ENCODE measurements at places on chromosomes 5 and 9.

DNA sequence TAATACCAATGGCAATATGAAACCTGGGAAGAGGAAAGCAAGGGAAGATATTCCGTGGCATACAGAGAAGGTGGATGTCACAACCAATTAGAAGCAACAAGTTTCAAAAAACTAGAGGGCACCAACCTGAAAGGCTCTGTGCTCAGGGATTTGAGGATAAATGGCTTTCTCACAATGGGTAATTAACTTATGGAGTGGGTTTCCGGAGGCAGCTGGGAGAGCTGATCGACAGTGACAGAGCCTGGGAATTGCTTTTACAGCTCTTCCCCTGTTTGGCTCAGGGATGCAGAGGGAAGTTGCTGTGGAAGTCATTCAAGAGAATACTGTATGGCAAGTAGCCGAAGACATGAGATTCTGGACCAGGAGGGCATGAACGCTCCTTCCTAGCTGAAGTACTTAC is 237.0 kb downstream of the KIF4B start:
- no peak for DNase-seq

- no peak for DNase-seq
These were observed 65.7 kb upstream of the IL6ST start for GRCh38 chr5:56060276-56061110.

- no peak for DNase-seq
These were observed 94.3 kb downstream of the WDR41 start for GRCh38 chr5:77397686-77398292.

GRCh38 chr5:163190283-163190682 is 247.1 kb upstream of the CCNG1 start:
- DNase-seq, result no peak

DNA sequence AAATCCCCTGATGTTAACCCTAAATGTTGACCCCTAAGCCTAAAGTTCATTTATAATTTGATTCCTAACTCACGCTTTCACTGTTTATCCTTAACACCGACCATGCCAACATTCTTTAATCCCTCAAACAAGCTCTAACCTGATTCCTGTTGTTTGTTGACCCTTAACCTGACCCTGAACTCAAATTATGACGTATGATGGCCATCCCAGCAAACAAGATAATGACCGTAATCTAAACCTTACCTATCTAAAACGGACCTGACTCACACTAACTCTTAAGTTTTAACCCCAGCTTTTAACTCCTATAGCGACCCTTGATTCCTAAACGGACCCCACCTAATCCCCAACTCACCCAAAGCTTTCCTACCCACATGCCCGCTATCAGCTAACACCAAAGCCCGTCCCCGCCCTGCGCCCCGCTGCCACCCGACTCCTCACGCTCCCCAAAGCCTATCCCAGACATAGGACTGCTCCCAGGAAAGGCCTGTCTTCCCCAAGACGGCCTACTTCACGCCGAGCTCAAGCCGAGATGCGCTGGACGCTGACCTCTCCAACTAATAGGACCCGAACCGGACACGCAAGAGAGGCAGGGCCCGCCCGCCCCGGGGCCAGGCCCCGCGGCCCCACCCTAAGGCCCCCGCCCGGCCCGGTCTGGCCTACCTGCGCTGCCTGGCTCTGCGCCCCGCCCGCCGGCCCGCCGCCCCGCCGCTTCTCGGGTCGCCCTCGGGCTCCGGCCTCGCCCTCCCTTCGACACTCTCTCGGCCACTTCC is 395 bp downstream of the TLN1 start:
- no peak for DNase-seq

- DNase-seq, result peak; percentile 29
These were observed 527 bp downstream of the MEF2C start for GRCh38 chr5:88882276-88883038.

GRCh38 chr9:21831841-21832509 is 29.5 kb downstream of the MTAP start:
- DNase-seq, result peak; percentile 90

DNA sequence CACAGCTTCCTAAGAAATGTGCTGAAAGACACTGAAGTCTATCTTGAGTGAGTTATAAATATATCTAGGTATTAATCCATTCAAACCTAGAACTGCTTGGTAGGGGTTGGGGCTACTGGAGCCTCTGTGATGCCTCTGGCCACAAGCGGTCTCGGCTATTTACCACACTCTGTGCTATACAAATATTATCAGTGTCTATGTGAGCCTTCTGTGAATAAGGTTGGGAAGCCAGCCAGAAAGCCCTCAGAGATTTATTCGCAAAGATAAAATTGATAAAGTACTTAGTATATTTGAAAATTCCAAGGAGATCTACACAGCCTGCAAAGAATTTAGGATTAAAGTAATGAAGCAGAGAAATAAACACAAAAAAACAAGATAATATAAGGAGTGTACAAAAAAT is 41.4 kb downstream of the LIFR start:
- no peak for DNase-seq

- DNase-seq, result no peak
These were observed 16.2 kb downstream of the DIAPH1 start for GRCh38 chr5:141602606-141603005.

DNA sequence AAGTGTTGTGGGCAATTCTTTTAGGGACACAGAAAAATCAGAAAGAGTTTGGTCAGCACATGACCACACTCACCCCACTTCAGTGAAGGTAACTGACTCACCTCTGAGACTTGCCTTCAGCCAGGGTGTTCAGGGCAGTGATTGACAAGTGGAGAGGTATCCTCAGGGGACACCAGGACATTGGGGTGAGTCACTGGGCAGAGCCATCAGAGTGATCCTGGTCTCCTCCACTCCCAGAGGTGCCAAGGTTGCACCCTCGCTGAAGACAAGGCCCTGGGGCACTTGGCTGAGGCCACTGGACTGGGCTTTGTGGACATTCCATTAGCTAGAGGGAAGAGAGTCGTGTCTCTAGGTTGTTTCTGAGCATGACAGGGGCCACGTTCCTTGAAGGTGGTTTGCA is 113.4 kb downstream of the GADD45G start:
- no peak for DNase-seq

DNA sequence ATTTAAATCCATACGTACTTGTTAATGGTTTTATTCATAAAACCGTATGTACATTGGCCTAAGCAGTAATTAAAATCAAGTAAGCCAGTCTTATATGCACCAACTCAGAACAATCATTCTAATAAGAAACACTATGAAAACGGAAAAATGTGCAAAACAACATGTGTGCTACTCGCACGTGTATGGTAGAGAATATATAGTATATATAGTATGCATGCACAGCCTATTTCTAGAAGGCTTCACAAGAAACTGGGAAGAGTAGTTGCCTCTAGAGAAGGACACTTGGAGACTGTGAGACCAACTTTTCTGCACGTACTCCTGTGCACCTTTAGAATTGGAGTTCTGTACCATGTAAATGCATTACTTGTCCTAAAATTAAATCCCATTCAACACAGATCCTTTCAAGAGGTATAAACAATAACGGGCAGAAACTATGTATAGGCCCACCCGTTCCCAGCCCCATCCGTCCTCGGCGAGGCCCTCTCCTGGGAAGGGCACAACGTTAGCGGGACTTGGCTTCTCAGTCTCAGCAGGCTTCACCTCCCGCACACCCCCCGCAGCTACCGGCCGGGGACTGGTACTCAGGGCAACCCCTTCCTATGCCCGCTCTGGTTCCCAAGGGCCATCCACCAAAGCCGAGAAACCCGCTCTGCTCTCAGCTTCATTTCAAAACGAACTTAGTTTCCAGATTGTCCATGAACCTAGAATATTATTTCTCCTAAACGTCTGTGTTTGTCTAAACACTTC is 2.0 kb downstream of the CDC14B start:
- no peak for DNase-seq

- no peak for DNase-seq
These were observed 142.4 kb downstream of the NMUR2 start for GRCh38 chr5:152262667-152263066.

- DNase-seq, result peak; percentile 92
These were observed 1.1 kb downstream of the HRCT1 start for GRCh38 chr9:35906923-35907699.

GRCh38 chr5:17219469-17219868 is 2.0 kb downstream of the BASP1 start:
- DNase-seq, result no peak

DNA sequence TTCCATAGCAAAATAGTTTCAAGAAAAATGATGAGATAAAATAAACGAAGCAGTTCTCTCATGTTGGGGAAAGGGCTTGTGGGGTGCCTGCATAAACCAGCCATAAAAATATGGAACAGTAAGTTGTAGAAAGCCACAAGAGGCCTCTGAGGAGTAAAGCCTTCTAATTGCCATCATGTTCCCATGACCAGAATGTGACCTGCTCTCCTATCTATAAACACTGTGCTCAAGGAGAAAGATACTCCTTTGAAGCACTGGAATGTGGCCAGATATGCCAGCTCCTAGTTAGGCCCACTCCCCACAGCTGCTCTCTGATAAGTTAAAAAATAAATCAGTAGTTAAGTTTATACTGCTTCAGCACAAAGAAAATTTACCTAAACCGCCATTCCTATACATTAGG is 65.8 kb downstream of the SETX start:
- DNase-seq, result no peak

DNA sequence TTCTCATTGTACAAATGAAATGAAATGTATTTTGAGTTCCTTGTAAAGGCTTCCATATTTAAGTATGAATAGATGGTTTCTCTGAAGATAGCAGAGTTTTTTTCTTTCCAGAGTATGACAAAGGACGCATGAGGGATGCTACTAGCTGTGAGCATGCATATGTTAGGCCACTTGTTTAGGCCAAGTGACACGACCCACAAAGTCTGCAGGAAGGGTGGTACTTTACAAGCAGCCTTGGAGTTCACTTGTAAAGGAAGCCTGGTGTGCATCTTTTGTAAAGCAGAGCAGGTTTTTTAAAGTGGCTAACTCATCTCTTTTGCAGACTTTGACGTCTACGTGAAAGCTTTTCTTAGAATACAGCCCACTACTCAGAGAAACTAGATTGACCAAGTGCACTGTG is 300.4 kb upstream of the RFX3 start:
- no peak for DNase-seq

DNA sequence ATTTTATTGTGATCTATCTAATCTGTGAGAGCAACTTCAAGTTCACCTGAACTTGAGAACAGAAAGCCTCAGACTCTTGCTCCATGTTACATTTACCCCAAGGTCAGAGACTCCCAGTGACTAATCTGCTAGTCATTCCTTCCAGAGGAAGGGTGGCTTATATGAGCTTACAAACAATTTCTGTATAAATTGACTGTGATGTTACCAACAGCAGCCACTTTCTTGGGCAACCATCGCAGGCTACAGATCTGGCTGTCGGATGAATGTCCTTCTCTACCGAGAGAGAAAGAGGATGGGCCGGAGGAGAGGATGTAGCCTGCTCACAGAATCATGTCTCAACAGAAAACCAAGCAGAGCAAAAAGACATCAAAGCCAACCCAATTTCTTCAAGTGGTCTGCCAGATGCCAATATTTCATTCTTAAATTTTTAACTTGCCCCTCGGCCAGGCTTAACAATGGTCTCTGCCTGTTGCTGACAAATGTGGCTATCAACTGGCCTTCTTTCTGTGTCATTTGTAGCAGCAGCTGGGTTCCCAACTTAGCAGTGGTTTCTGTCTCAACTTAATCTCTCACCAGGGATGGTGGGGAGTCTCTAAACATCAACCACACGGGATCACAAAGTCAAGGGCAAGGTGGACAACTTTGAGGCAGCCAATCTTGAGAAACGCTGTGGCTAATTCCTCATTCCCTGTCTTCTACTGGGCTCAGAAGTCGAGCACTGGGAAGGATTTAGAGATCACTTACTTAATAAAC is 81.3 kb downstream of the RAPGEF1 start:
- DNase-seq, result peak; percentile 90

DNA sequence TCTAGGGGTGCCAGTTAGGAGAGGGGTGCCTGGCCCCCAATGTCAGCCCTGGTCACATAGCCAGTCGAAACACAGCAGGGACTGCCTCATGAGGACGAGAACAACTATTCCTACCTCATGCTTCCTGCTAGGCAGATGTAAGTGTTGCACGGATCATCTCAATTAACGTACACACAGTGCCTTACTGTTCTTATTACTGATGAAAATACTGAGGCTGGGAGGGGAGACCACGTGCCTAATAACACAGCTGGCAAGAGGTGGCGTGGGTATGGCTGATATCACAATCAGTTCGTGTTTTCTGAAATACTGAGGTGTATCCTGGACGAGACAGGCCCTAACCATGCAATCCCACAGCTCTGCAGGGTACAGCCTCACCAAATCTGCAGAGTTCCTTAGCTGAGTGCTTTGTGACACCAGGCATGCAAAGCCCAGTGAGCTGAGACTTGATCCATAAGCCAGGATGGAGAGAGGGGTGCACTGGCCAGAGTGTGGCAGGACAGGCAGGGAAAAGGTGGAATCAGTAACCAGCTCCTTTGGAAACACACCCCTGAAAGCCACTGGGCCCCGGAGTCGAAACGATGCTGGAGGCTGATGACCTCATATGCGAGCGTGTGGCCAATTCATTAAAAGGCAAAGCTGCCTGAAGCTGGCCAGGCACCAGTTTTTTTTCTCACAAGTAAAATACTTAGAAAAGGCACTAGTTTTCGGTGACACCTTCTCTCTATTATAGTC is 63.9 kb downstream of the PRRT1B start:
- DNase-seq, result peak; percentile 48

GRCh38 chr5:180647941-180648500 is 1.4 kb downstream of the FLT4 start:
- no peak for DNase-seq

GRCh38 chr9:89039104-89039465 is 47.8 kb downstream of the S1PR3 start:
- no peak for DNase-seq

GRCh38 chr5:366541-367357 is 45.2 kb downstream of the AHRR start:
- DNase-seq, result no peak

DNA sequence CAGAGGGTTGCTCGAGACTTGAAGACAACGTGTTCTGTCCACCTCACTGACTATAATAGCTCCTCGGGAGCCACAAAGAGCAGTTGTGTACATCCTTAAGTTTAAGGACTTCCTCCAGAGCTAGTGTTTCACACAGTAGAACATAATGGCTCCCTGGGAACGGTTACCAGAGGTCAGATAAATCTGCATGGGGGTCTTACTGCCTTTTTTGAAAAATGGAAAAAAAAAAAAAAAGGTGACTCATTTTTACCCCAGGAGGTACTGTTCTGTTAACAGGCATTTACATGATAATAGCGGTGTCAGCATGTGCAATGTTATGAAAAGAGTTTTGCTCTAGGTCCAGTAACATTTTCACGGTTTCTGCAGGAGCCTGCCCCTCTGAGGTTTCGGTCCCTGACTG is 498.9 kb upstream of the WWC1 start:
- no peak for DNase-seq

GRCh38 chr9:134680393-134681060 is 38.9 kb downstream of the COL5A1 start:
- no peak for DNase-seq

Data from fibroblast of pulmonary artery (primary cell).